ENCODE measurements at places on chromosomes 5 and 9.

DNA sequence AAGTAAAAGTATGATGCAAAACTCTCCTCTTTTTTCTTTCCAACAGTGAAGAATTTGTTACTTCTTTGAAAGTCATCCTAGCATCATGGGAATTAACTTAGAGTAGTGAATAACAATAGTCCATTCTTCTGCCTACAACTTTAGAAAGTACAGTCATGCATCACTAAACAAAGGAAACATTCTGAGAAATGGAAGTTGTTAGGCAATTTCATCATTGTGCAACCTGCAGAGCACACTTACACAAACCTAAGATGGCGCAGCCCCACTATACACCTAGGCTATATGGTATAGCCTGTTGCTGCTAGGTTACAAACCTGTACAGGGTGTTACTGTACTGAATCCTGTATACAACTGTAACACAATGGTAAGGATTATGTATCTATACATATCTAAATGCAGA lies 1209.3 kb upstream of the C9orf72 start:
- no peak for DNase-seq

- DNase-seq, result no peak
Observed at GRCh38 chr5:170216257-170216864, 16.4 kb upstream of the C5orf58 start.

DNA sequence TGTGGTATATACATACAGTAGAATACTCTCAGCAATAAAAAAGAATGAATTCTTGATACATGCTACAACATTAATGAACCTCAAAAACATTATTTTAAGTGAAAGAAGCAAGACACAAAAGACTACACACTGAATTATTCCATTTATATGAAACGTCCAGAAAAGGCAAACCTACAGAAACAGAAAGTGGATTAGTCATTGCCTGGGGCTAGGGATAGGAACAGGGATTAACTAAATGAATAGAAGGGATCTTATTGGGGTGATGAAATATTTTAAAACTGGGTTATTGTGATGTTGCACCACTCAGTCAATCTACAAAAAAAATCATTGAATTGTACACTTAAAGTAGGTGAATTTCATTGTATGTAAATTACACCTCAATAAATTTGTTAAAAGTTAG lies 326.7 kb downstream of the PIK3R1 start:
- no peak for DNase-seq

DNA sequence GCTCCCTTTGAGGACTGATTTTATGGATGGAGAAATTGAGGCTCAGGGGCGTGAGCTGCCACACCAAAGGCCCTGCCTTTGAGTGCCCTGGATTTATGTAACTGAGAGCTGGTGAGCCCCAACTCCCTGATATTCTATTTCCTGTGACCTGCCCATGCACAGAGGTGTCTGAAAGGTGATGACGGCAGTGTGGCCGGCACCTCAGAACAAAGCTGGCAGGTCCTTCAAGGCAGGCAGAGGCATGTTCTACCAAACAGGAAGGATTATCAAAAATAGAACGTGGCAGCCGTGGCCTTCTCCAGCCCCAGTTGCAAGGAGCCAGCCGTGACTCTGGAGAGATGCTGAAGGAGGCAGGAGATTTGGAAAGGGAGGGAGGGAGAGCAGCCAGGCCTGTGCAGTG lies 36.2 kb downstream of the INSYN2B start:
- DNase-seq, result no peak

GRCh38 chr9:93051680-93052089 lies 6.8 kb upstream of the SUSD3 start:
- DNase-seq, result no peak

DNA sequence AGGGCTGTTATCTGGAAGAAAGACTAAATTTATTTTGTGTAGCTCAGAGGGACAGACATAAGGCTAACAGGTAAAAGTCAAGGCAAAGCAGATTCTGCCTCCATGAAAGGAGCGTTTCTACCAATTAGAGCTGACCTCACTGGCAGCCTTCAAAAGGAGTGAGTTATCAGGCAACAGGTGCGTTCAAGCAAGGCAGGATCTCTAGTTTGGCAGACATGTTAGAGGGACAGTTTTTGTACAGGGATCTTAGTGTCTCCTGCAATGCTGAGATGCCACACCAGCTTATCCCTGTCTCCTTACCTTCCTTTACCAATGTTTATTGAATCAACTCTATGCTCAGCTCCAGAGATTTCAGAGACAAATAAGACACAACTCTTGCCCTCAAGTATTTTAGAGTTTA lies 73.8 kb downstream of the NRG2 start:
- DNase-seq, result no peak

GRCh38 chr5:18811661-18812060 lies 1176.3 kb downstream of the CDH18 start:
- DNase-seq, result no peak

GRCh38 chr9:118170032-118170955 lies 466.1 kb downstream of the TLR4 start:
- no peak for DNase-seq

GRCh38 chr9:129437626-129438323 lies 183.1 kb downstream of the C9orf50 start:
- no peak for DNase-seq

GRCh38 chr5:110027527-110028322 lies 338.0 kb downstream of the MAN2A1 start:
- DNase-seq, result no peak

GRCh38 chr9:10387282-10387681 lies 225.5 kb downstream of the PTPRD start:
- DNase-seq, result no peak

- DNase-seq, result no peak
Observed at GRCh38 chr9:5971740-5972139, 43.7 kb downstream of the RANBP6 start.

GRCh38 chr9:101628173-101628572 lies 33.4 kb upstream of the PPP3R2 start:
- DNase-seq, result no peak

Data from T-helper 9 cell (primary cell).